ENCODE measurements at places on chromosomes 16 and 17. TPM values are rescaled to one million over a fixed set of nuclear protein-coding genes. Genes with fewer than 3 reads are reported as not detected.

DNA sequence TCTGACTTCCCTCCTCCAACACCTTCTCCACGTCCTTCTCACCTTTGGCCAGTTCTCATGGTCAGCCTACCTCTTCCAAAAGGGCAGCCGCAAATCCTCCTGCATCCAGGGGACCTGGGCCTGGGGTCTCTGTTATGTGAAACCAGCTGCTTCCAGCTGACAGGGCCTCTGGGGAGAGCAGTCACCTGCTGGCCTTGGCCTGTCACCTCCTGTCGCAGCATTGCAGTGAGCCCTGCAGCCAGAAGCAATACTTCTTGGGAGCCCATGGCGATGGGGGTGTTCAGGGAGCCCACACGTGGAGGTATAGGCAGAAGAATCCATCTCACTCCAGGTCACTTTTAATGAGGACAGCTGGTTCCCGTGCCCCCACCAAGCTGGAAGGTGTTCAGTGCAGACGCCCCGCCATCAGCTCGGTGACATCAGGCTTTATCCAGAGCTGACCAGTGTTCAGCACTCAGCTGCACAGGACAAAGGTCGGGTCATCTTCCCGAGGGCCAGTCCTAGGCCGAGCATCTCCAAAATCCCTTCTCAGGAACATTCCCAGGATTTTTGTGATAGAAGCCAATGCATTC lies 1.7 kb upstream of the SLC47A2 start:
- peaks cover 3% of the 10 kb centered on the region for H3K27me3 ChIP-seq
- no peaks in the 10 kb centered on the region for H3K36me3 ChIP-seq
- no peak for DNase-seq
- no peaks in the 10 kb centered on the region for H3K4me1 ChIP-seq

DNA sequence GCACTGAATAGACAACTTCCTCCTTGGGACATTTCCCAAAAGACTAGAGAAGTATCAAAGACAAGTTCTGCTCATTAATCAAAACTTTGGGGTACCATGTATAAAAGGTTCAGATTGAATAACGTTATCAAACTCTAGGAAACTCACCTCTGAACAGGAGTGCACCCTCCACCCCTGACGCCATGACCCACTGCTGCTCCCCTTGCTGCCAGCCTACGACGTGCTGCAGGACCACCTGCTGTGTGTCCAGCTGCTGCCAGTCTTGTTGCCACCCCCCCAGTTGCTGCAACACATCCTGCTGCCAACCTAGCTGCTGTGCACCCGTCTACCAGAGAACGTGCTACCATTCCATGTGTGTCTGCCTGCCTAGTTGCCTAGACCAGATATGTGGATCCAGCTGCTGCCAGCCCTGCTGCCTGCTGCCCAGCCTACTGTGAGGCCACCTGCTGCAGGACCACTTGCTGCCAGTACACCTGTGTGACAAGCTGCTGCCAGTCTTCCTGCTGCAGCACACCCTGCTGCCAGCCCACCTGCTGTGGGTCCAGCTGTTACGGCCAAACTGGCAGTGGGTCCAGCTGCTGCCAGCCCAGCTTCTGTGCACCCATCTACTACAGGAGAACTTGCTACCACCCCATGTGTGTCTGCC lies 13.8 kb upstream of the KRTAP9-2 start:
- peaks cover 31% of the 10 kb centered on the region for H3K27me3 ChIP-seq
- H3K36me3 ChIP-seq, result no peaks in the 10 kb centered on the region
- no peaks in the 10 kb centered on the region for H3K4me1 ChIP-seq
- H3K4me3 ChIP-seq, result no peak overlapping the region

GRCh38 chr17:81476097-81476496 lies 36.5 kb downstream of the ACTG1 start:
- H3K4me3 ChIP-seq, result no peak overlapping the region
- DNase-seq, result no peak
- peaks cover 2% of the 10 kb centered on the region for H3K4me1 ChIP-seq
- no peaks in the 10 kb centered on the region for H3K36me3 ChIP-seq
- H3K27ac ChIP-seq, result no peak overlapping the region

GRCh38 chr16:5738586-5738985 lies 641.0 kb upstream of the EEF2KMT start:
- no peak overlapping the region for H3K27ac ChIP-seq
- H3K4me3 ChIP-seq, result no peak overlapping the region
- no peaks in the 10 kb centered on the region for H3K36me3 ChIP-seq

Gene ASB16
- total RNA-seq, result 0.30 TPM

Gene IL21R
- 44.4 TPM for total RNA-seq

GRCh38 chr16:4373356-4373908 lies 1.8 kb downstream of the VASN start:
- H3K27ac ChIP-seq, result no peak overlapping the region
- no peaks in the 10 kb centered on the region for H3K36me3 ChIP-seq
- H3K4me1 ChIP-seq, result peaks cover 5% of the 10 kb centered on the region
- no peak for DNase-seq
- H3K27me3 ChIP-seq, result no peaks in the 10 kb centered on the region

- peak overlapping the region; percentile 14 for H3K27ac ChIP-seq
- peaks cover 24% of the 10 kb centered on the region for H3K4me1 ChIP-seq
- H3K4me3 ChIP-seq, result no peak overlapping the region
- no peak for DNase-seq
These were observed 10.2 kb downstream of the MYO19 start for GRCh38 chr17:36524428-36524876.

Gene CENPV
- 16.6 TPM for total RNA-seq

- peaks cover 11% of the 10 kb centered on the region for H3K4me1 ChIP-seq
- H3K27ac ChIP-seq, result peak overlapping the region; percentile 1
- no peak overlapping the region for H3K4me3 ChIP-seq
These were observed 10.2 kb downstream of the EEF2K start for GRCh38 chr16:22216191-22216831.

DNA sequence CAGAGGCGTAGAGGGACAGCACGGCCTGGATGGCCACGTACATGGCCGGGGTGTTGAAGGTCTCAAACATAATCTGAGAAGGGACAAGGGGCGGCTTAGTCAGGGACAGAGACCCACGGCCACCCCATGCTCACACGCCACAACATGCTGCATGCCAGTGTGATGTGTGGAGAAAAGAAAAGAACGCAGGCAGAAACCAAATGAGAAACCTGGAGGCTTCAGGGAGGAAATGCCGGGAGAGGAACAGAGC lies 1.1 kb downstream of the ACTG1 start:
- peak overlapping the region; percentile 83 for H3K27ac ChIP-seq
- peaks cover 34% of the 10 kb centered on the region for H3K4me1 ChIP-seq
- H3K27me3 ChIP-seq, result no peaks in the 10 kb centered on the region
- H3K36me3 ChIP-seq, result peaks cover 50% of the 10 kb centered on the region
- peak overlapping the region; percentile 84 for H3K4me3 ChIP-seq

DNA sequence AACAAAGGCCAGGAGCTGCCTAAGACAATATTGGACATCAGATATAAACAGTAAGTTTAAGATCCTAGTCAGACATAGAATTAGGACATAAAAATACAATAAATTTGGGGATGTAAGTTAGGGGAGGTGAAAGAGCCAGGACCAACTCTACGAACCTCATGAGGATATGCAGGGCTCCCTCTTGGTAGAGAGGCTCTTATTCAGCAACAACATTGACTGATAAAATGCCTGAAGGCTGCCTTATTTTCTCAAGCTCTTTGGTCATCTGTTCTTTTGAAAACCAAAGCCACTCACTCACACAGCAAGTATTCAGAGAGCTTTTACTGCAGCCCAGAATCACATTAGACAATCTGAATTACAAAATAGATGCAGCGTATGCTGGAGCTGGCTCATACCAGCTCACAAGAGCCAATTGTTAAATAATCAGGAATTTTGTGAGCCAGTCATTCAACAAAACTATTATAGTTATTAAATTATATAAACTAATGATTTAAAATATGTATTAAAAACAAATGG lies 108.6 kb upstream of the CLEC3A start:
- H3K27me3 ChIP-seq, result peaks cover 3% of the 10 kb centered on the region
- no peak overlapping the region for H3K27ac ChIP-seq
- no peaks in the 10 kb centered on the region for H3K36me3 ChIP-seq

- no peaks in the 10 kb centered on the region for H3K27me3 ChIP-seq
- H3K4me1 ChIP-seq, result peaks cover 10% of the 10 kb centered on the region
- DNase-seq, result no peak
- H3K36me3 ChIP-seq, result peaks cover 48% of the 10 kb centered on the region
- H3K27ac ChIP-seq, result no peak overlapping the region
- H3K4me3 ChIP-seq, result no peak overlapping the region
These were observed 292.5 kb downstream of the XYLT1 start for GRCh38 chr16:17177959-17178905.

GRCh38 chr16:87086156-87086555 lies 231.0 kb downstream of the C16orf95 start:
- H3K36me3 ChIP-seq, result no peaks in the 10 kb centered on the region
- H3K4me3 ChIP-seq, result no peak overlapping the region
- no peaks in the 10 kb centered on the region for H3K27me3 ChIP-seq
- DNase-seq, result no peak
- H3K4me1 ChIP-seq, result no peaks in the 10 kb centered on the region

DNA sequence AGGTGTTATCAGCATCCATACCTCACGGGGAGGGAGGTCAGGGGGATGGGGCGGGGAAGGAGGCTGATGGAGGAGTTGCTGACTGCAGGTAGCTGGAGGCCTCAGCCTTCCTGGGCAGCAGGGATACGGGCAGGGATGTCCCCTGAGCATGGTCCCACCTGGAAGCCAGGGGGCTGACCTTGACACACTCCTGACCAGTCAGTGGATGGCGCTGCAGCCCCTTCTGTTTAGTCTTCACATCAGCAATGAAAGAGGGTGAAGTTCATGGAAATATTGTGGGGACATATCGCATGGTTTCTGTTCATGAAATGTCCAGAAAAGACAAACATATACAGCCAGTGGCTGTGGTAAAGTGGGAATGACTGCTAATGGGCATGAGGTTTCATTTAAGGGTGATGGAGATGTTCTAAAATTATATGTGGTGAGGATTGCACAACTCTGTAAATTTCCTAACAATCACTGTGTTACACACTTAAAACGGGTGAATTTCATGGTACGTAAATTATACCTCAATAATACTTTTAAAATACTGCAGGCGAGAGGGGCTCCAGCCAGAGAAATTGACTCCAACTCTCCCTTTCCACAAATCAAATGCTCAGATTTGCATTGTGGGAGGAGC lies 489.6 kb downstream of the CDH13 start:
- H3K27ac ChIP-seq, result no peak overlapping the region
- no peak for DNase-seq
- H3K4me1 ChIP-seq, result no peaks in the 10 kb centered on the region
- H3K4me3 ChIP-seq, result no peak overlapping the region
- no peaks in the 10 kb centered on the region for H3K36me3 ChIP-seq

Gene TOP2A
- 522 TPM for total RNA-seq

DNA sequence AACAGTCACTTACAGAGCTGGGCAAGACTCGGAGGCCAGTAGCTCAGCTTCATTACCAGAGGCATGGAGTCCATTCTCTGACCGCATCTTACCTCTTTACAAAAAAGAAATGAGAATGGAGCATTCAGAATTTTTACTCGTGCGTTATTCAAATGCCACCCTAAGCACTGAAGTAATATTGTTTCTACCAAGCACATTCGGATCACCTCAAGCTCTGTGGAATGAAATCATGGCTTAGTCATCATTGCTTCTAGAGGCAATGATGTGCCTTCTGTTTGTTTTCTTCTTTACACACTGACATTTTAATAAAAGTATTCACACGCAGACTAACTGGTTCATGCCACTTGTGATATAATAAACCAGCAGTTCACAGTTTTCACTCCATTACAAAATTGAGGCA lies 206.8 kb downstream of the PHKB start:
- H3K4me1 ChIP-seq, result no peaks in the 10 kb centered on the region
- H3K36me3 ChIP-seq, result peaks cover 4% of the 10 kb centered on the region
- no peak for DNase-seq

DNA sequence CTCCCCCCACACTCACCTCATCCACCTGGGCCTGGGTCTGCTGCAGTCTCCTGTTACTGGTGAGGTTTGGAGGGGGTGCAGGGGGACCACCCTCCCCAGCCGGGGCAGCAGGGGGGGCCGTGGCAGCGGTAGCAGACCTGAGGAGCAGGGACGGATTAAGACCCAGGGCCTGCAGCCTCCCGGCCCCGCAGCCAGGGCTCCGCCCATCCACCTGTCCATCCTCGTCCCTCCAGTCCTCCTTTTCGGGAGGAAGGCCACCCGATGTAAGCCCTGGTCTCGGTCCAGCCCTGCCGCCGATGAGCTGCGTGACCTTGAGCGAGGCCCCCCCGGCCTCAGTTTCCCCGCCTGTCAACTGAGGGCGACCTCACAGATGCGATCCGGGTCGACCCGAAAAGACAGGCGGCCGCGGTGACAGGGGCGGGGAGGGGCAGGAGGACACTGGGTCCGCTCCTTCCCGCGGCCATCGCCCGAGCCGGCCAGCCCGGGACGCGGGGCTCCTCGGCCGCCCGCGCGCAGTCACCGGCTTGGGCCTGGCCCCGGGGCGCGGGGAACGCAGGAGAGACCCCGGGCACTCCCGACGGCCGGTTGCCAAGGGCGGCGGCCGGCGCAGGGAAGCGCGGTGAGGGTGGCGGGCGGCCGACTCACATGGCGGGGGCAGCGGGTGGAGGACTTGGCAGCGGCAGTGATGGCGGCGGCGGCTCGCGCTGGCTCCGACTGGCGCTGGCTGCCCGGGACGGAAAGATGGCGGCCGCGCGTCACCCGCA lies at the start of gene VAMP2:
VAMP2 (minus strand) TSS at position 716 of the 764 bp plus-strand sequence; CDS start at position 647, 69 bp downstream.
- H3K36me3 ChIP-seq, result peaks cover 39% of the 10 kb centered on the region
- DNase-seq, result peak; percentile 84

DNA sequence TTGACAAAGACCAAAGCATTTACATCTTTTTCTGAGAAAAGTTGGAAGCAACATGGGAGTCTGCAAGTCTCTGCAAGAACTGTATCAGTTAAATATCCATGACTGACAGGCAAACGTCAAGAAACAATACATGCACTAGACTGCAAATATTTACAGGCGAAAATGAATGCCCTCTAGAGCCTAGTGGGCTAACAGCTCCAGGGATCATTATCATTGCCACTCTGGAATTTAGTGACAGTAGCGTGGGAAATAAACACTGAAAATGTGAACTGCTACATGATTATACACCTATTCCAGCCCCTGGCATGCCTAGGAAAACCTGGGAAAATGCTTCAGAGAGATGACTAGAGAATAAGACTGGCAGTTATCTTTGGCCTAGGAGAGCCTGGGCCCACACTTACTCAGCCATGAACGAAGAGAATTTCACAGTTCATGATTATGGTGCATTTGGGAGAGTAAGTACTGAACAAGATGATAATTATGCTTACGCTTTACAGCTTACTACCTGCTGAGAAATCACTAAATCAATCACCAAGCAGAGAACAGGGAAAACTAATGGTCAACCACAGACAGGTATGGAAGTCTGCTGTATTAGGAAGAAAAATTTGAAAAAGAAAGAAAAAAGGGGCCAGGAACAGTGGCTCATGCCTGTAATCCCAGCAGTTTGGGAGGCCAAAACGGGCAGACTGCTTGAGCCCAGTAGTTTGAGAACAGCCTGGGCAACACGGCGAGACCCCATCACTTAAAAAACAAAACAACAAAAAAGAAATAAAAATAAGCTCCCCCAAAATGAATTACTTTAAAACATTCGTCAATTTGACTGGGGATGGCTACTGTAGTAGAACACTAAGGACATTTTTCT lies 66.6 kb upstream of the CLEC18B start:
- no peaks in the 10 kb centered on the region for H3K27me3 ChIP-seq
- H3K4me3 ChIP-seq, result no peak overlapping the region
- DNase-seq, result no peak
- H3K4me1 ChIP-seq, result peaks cover 4% of the 10 kb centered on the region
- H3K27ac ChIP-seq, result no peak overlapping the region

Gene ASPHD1
- not detected for total RNA-seq

- H3K27ac ChIP-seq, result no peak overlapping the region
- no peaks in the 10 kb centered on the region for H3K36me3 ChIP-seq
- DNase-seq, result no peak
- no peaks in the 10 kb centered on the region for H3K27me3 ChIP-seq
- H3K4me3 ChIP-seq, result no peak overlapping the region
- peaks cover 8% of the 10 kb centered on the region for H3K4me1 ChIP-seq
These were observed 49.9 kb downstream of the BAIAP2 start for GRCh38 chr17:81084680-81085419.

Gene TEX19
- total RNA-seq, result 0.10 TPM

Gene AKAP1
- total RNA-seq, result 29.7 TPM

Gene LGALS9B
- total RNA-seq, result 0.84 TPM
